Ecto neural progenitor cell (in vitro differentiated cells): ENCODE measurements at places on chromosomes 5 and 9.

GRCh38 chr9:112037281-112038016, 137.6 kb downstream of the SUSD1 start:
- no peak for DNase-seq

GRCh38 chr9:91758491-91758981, 191.5 kb downstream of the ROR2 start:
- peak; percentile 80 for DNase-seq

DNA sequence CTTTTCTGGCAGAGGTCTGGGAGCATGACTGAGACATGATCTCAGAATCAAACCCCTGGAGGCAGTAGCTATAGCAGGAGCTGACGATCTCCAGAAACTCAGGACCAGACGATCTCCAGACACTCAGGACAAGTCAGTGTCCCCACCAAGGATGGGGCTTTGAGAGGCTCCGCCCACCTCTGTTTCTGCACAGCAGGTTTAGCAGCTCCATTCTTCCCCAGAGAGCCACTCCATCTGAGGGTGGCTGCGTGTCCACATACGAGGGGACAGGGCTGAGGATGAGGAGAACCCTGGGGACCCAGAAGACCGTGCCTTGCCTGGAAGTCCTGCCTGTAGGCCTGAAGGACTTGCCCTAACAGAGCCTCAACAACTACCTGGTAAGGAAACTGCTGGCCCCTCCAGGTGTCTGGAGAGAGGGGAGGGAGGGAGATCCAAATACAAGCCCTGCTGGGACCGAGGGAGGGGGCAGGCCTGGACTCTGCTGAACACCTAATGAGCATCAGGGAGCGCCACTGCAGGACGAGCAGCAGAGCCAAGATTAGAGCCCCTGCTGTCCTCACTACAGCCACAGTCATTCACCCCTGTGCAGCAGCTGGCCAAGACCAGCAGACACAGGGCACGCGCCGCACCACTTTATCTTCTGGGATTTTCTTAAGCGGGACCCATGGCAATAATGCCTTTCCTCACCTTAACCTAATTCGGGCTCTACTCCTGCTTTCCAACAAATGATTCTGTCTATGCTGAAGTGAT, at the start of gene GABRP:
Gene GABRP, plus strand, starts transcription at position 228 of the 750 bp plus-strand sequence. CDS start 4,891 bp downstream, outside the sequence.
- DNase-seq: no peak

DNA sequence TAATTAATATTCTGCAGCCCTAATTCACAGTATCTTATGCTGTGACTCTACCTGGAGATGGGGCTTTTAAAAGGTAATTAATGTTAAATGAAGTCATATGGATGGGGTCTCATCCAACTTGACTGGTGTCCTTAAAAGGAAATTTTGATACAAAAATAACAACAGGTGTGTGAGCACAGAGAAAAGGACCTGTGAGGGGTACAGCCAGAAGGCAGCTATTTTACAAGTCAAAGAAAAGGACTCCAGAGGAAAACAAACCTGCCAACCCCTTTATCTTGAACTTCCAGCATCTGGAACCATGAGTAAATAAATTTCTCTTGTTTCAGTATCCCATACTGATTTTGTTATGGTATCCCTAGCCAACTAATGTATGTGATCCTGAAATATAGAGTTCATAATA, 250.3 kb downstream of the TMEM232 start:
- no peak for DNase-seq

DNA sequence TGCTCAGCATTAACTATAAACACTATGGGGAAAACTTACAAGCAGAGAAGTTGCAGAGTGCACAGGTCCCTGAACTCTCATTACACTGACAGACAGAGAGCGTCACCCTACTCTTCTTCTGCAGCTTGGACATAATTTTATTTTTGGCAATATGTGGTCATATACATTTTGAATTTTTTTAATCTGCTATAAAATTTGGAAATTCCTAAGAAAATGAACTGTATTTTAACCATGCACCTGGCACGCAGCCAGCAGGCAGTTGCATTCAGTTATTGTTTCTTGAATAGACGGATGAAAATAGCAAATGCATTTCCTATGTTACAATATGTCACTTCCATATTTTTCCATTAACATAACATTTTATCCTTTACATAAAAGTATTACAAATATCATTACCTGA, 100.2 kb downstream of the SLC25A46 start:
- no peak for DNase-seq

GRCh38 chr5:141412854-141413539, at the start of gene PCDHGA10:
TSS of gene PCDHGA10 (plus strand) at chr5:141412987. CDS start at chr5:141413176, 189 bp downstream.
- DNase-seq: no peak

DNA sequence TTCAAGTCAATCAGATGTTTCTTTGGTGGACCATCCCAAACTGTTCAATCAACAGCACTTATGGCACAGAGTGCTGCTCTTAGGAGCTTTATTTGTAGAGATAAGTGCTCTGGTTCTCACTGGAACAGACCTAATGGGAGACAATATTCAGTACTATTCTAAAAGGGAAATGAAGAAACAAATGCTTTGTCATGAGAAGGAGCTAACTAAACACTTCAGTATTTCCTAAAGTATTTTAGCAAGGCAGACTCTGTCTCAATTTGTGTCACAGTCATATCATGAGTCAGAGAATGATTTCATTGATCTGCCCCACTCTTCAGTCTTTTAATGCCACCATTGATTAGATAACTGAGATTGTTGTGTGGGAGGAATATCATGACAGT, 175.3 kb downstream of the SLF1 start:
- DNase-seq: no peak

GRCh38 chr9:33438926-33439680, 8.3 kb downstream of the AQP3 start:
- DNase-seq: no peak

DNA sequence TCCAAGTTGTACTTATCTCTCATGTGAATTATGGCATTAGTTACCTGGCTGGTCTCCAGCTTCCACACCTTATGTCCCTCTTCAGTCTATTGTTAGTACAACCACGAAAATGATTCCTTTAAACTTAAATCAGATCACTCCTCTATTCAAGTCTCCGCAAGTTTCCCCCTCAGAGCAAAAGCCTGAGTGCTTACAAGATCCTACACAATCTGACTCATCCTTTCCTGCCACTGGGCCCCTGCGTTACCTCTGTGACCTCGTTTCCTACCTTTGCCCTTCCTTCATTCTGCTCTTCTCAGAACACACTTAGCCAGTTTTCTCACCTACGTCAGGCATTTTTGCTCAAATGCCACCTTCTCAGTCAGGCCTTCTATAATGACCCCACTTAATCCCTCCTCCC, 45.1 kb upstream of the GLIS3 start:
- no peak for DNase-seq

DNA sequence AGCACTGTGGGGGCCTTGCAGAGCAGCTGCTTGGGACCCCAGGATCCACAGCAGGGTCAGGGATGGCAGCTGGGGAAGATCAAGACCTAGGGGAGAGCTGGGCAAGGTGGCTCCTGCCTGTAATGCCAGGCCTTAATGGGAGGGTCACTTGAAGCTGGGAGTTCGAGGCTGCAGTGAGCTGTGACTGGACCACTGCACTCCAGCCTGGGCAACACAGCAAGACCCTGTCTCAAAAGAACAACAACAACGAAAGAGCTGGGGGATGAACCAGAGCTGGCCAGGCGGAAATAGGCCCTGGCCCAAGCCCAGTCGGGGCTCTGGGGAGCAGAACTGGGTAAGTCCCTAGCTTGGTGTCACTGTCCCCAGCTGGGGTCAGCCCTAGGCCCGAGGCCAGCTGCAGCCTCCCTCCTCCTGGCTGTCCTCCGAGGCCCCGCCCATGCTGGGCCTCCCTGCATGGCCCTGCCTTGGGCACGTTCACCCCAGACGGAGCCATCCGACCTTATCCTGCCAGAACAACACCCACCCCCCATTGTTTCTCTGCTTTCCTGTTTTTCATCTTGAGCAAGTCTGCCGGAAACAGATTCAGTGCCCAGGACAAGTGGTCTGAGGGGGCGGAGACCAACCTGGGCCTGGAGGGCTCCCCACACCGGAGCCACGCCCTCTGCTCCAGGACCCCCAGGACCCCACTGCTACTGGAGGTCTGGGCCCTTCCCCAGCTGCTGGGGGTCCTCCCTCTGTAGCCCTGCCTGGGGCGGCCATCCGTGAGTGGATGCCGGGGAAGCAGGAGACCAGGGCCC, 1.9 kb downstream of the DIPK1B start:
- DNase-seq: no peak

GRCh38 chr5:149156435-149157083, 15.3 kb downstream of the ABLIM3 start:
- DNase-seq: no peak

- no peak for DNase-seq
These were observed 123.1 kb upstream of the ZNF608 start for GRCh38 chr5:124869426-124870033.
